ENCODE measurements at places on chromosomes 2 and 18.
A peak's percentile ranks its signal among the peaks of the same experiment; 100 is the strongest.

DNA sequence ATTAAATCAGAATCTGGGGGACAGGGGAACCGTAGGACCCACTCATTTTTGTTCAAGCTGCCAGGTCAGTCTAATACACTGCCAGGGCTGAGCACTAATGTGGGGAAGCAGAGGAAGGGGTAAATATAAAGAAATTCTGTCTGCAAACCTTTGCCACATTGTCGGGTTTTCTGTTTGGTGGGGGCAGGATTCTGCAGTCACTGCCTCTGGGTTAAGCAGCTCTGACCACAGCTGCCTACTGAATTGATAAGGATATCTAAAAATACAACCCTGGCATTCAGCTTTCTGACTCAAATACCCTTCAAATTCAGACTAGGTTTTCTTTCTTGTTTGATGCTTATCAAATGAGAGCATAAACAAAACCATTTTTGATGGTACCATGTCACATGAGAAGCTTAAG is 6.0 kb downstream of the DNER start:
- DNase-seq, result no peak

DNA sequence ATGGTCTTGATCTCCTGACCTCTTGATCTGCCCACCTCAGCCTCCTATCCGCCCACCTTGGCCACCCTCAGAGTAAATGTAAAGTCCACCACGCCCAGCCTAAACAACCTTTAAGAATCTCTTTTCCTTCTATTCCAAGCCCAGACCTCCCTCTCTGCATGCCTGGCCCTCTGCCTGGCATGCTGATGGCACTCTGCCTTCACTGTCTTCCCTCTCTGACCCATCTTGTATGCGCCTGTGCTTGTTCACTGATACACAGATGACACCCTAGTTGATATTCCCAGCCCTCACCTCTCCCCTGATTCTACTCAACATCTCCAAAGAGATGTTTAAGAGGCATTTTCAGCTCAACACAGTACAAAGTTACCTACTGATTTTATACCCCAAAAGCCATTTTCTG is 466.8 kb upstream of the MEX3C start:
- DNase-seq, result no peak

- DNase-seq, result no peak
These were observed 195.8 kb downstream of the MTX2 start for GRCh38 chr2:176464886-176465564.

DNA sequence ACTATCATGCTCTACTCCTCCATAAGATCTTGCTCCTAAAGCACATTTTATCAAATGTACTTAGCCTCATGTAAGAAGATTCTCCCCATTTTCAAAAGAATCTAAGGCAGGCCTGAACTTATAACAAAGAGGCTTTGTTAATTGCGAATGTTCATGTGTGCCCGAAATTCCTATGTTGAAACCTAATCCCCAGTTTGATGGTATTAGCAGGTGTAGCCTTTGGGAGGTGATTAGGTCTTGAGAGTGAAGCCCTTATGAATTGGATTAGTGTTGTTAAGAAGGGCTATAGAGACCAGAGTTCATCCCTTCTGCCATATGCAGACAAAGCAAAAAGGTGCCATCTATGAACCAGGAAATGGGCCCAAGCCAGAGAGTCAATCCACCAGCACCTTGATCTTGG is 234.5 kb downstream of the PAX3 start:
- DNase-seq, result no peak

- no peak for DNase-seq
These were observed 42.9 kb downstream of the ZNF385B start for GRCh38 chr2:179818546-179818945.

DNA sequence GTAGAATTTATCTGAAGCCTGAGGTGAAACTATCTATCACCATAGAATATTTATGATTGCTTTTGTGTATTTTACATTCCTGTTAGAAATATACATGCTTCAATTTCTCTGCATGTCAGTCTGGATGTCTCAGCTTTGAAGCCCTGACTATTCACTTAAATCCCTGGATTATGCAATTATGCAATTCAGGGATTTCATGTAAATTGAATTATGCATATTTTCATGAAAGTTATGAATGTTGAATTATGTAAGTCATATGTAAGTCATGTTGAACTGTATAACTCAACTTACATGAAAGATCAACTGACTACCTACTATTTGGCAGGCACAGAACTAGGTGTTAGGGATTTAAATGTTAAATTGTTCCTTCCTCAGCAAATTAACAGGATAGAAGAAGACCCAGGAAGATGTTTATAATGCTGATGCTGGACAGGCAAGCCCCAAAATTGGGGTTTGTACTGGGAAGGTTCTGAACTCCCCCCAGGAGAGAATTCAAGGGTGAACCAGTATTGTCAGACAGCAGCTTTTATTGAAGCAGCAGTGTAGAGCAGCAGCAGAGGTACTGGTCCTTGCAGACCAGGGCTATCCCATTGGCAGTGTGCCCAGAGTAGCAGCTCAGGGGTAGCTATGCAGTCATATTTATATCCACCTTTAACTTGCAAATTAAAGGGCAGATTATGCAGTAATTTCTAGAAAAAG is 236.5 kb downstream of the ZNF804A start:
- DNase-seq, result no peak

- no peak for DNase-seq
These were observed 36.2 kb upstream of the BMP10 start for GRCh38 chr2:68907232-68907919.

DNA sequence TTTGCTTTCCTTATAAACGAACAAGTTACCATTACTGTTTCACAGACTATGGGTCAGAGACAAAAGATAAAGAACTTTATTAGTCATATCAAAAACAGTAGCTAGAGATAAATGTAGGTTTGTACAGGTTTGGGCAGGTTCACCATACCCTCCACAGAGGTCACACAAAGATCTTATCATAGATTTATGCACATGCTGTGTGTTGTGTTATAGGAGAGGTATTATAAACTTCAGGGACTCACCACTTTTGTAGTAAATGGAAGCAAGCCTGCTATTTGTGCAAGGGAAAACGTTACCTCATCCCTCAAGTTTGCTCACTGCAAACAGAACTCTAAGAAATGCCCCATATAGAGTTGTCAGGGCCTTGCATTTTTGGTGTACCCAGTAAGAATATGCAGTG is 584.5 kb upstream of the LRRTM1 start:
- DNase-seq, result no peak

DNA sequence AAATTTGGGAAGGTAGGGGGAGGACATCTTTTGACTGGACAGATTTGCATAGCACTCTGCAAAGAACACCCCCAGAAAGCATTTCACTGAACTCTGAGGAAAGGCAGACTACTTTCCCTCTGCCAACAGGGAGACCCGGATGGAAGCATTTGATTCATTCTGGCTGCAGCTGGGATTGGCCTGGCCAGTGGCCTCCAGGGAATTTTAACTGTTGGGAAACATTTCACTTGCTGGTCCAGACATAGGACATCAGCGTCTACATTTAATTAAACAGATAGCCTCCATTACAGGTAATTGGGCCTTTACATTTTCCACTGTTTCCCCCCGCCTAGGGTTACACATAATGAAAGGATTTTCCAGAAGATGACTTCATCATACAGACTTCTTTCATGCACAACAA is 92.8 kb downstream of the MARCHF4 start:
- no peak for DNase-seq

- peak; percentile 20 for DNase-seq
These were observed 71.5 kb downstream of the CDC42EP3 start for GRCh38 chr2:37599688-37600525.

DNA sequence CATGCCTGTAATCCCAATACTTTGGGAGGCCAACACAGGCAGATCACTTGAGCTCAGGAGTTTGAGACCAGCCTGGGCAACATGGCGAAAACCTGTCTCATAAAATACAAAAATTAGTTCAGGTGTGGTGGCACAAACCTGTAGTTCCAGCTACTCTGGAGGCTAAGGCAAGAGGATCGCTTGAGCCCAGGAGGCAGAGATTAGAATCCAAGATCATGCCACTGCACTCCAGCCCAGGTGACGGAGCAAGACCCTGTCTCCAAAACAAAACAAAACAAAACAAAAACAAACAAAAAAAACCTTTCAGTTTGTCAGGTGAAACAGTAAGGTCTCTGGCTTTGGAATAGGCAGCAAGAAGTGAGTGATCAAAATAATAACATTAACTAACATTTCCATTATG is 84.6 kb downstream of the CLHC1 start:
- DNase-seq, result no peak

GRCh38 chr18:22348521-22349316 is 69.0 kb downstream of the CTAGE1 start:
- DNase-seq, result no peak

GRCh38 chr2:198325359-198325758 is 521.0 kb downstream of the PLCL1 start:
- no peak for DNase-seq

DNA sequence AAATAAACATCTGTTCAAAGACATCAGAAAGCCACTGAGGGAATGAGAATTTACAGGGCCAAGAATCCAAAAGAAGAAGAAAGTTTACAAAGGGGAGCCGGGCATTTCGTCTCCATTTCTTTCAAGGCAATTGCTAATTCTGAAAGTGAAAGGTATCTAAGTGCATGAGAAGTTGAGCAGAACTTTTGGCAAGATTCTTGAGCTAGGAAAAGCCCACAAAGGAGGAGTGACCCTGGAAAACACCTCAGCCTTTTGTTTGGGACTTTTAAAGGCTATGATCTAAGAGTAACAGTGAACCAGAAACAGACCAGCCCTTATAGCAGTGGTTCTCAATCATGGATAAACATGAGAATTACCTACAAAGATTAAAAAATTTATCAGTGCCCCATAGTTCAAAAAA is 87.4 kb downstream of the MDH1 start:
- no peak for DNase-seq

- no peak for DNase-seq
These were observed 2.3 kb downstream of the SF3B6 start for GRCh38 chr2:24073816-24074215.

GRCh38 chr2:99715956-99716355 is 226.1 kb upstream of the REV1 start:
- DNase-seq, result no peak

DNA sequence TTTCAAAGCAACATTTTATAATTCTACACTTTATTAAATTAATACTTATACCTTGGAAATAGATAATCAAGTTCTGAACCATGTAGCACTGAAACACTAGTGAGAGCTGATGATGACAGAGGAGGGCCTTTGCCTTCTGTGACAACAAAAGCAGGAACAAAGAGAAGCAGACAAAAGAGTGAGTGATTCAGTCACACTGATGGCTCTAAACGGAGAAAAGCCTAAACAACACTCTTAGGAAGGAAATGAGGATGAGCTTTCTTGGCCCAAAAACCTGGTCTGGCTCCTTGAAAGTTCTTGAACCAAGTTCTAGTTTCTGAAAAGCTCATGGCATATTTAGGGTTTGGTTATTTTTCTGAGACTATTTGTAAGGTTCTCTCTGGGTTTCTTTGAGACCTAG is 271.9 kb downstream of the DPP10 start:
- no peak for DNase-seq

- no peak for DNase-seq
These were observed 31.3 kb downstream of the COLEC12 start for GRCh38 chr18:468955-469790.

DNA sequence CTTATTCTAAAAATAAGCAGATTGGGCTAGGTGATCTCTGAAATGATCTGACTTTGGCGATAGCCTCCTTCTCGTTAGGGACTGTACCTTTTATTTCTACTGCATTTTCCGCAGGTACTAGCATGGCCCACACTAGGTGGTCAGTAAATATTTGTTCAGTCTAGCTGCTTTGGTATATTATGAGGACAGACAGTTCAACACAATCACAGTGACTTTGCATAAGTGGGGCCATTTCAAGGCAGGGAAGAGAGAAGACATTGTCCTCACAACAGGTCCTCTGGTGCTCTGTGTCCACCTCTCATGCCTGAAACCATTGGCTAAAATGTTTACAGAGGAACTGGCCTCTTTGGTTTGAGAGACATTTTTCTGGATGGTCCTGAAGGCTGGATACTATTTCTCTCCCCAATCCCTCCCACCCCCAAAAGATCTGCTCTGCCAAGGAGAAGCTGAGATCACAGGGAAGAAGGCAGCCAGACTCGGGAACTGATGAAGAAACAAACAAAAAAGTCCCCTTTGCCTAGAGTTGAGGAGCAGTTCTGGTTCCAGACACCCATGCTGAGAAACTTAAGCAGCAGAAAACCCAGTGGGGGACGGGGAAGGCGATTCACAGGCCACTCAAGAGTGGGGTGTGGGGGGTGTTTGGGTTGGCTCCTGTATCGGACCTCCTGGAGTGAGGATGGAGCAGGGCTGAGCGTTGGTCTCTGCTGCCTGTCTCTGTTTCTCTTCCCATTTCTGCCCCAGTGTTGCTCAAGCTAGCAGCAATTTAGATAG is 2.9 kb upstream of the TNP1 start:
- DNase-seq, result no peak

GRCh38 chr2:101619191-101619591 is 78.3 kb upstream of the MAP4K4 start:
- DNase-seq, result no peak

DNA sequence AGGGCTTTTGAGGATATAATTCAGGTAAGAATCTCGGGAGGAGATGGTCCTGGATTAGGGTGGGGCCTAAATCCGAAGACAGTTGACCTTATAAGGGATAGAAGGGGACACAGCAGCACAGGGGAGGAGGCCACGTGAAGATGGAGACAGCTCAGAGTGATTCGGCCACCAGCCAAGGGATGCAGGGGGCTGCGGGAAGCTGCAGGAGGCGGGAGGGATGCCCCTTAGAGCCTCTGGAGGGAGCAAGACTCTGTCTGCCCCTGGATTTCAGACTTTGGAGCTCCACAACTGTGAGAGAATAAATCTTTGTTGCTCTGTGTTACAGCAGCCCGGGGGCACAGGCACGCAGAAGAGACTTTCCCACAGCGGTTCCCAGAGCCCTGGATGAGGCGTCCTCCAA is 143.7 kb downstream of the ASB1 start:
- DNase-seq, result no peak
